Esophagus muscularis mucosa (tissue), 4 donors: ENCODE measurements at places on chromosomes 7 and 10. TPM values are rescaled to one million over a fixed set of nuclear protein-coding genes. Genes with fewer than 3 reads are reported as not detected.

DNA sequence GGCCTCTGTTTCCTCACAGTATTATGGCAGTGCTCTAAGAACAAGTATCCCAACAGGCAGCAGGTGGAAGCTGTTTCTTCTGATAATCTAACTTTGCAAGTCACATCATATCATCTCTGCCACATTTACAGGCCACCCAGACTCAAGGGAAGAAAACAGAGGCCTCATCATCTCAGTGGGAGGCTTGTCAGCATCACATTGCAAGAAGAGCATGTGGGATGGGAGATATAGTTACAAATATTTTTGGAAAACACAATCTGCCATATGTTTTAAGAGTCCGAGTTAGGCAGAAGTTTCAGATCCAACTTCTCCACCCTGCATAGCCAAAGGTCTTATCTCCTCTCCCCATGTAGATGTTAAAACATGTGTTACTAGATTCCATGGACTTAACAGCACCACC is 130.4 kb upstream of the PDE1C start:
- DNase-seq, result peak; percentile 68

DNA sequence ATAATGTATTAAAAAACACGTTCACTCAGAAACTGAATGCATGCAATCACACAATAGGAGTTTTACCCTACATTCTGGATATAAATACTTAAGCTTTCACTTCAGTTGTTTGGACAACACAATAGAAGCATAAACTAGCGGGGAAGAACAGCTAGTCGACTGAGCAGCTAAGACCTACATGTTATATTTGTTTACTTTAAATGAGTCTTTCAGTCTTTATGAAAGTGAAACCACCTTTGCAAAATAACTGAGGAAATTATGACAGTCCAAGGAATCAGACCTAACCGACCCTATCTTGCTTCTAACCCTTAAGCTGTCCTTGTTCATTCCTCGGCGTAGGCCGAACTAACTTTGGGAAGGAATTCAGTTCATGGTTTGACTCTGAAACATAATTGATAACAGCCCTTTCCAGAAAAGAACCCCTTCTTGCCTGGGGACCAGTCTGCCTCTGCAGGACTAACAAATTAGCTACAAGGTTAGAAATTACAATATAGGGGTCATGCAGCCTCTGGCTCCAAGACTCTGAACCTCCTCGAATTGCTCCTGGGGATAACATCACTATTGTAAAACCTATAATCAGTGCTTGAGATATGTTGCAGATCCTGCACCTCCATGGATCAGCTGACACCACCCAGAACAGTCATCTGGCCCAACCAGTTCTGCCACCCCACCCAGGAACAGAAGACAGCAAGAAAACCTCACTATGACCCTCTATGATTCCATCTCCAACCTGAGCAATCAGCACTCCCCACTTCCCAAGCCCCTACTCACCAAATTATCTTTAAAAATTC is 185.1 kb upstream of the KLF6 start:
- no peak for DNase-seq

DNA sequence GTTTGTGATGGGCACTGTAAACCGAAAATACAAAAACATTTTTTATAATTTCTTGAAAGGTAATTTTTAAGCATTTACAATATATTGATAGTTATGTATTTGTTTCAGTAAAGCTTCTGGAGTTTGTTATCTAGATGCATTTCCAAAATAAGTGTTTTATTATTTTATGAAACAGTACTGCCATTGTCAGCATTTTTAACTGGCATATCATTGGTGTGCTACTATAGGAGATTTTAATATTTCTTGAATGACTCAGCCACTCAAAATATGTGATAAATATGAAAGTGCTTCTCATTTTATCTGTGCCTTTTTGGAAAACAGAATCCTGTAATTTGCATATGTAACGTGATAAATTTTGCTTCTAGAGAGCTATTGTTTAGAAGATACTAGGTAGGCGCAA is 97.9 kb downstream of the ANKIB1 start:
- no peak for DNase-seq

DNA sequence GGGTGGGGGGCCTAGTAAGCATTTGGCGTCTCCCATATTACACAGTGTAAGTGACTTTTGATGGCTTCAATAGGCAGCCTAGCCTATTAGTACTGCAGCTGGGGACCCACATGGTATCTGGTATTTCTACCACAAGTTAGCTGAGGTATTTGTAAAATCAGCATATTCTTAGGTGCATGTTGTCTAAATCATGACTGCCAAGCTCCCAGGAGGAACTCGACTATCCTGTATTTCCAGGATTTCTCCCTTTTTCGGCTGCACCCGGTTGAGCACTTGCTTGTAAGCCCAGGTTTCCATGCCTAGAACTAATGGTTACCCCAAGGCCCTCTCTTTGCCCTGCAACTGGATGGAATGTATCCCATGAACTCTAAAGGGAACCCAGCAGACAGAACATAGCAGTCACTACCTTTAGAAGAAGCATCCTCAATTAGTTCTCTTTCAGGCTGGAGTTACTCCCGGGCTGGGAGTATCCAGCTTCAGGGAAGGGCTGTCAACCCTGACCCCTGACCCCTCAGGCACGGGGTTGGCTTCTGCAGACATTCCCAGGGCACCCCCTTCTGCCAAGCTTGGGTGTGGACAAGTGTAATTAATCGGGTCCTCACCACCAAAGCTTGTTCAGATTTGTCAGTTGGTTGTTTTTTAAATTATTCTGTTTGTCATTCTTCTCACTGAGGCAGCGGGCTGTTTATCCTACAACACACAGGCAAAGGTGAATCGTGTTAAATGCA is 90.3 kb upstream of the PARD3 start:
- DNase-seq, result no peak

The ZNF212 gene
- total RNA-seq, result 8.8 TPM

DNA sequence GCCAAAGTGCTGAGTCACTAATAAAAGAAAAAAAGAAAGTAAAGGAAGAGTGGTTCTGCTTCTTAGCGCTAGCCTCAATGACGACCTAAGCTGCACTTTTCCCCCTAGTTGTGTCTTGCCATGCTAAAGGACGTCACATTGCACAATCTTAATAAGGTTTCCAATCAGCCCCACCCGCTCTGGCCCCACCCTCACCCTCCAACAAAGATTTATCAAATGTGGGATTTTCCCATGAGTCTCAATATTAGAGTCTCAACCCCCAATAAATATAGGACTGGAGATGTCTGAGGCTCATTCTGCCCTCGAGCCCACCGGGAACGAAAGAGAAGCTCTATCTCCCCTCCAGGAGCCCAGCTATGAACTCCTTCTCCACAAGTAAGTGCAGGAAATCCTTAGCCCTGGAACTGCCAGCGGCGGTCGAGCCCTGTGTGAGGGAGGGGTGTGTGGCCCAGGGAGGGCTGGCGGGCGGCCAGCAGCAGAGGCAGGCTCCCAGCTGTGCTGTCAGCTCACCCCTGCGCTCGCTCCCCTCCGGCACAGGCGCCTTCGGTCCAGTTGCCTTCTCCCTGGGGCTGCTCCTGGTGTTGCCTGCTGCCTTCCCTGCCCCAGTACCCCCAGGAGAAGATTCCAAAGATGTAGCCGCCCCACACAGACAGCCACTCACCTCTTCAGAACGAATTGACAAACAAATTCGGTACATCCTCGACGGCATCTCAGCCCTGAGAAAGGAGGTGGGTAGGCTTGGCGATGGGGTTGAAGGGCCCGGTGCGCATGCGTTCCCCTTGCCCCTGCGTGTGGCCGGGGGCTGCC is at the start of gene IL6:
Gene IL6, plus strand, starts transcription at position 294 of the 807 bp plus-strand sequence. Its CDS starts 63 bp downstream, at position 357.
- DNase-seq, result no peak

DNA sequence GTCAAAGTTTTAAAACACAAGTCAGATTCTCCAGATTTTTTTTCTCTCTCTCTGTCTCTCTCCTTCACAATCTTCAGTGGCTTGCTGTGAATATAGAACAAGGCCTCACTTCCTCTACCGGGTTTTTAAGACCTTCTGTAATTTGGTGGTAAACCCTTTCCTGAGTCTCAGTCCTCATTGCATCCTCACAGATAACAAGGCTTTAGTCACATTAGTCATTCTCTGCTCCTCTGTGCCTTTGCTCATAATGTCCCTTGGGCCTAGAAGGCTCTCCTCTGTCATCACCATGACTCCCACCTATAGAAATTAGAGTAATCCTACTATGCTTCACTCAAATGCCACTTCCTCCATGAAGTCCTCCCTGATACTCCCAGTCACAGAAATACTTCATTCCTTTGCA is 172.7 kb upstream of the HPS1 start:
- DNase-seq, result no peak

DNA sequence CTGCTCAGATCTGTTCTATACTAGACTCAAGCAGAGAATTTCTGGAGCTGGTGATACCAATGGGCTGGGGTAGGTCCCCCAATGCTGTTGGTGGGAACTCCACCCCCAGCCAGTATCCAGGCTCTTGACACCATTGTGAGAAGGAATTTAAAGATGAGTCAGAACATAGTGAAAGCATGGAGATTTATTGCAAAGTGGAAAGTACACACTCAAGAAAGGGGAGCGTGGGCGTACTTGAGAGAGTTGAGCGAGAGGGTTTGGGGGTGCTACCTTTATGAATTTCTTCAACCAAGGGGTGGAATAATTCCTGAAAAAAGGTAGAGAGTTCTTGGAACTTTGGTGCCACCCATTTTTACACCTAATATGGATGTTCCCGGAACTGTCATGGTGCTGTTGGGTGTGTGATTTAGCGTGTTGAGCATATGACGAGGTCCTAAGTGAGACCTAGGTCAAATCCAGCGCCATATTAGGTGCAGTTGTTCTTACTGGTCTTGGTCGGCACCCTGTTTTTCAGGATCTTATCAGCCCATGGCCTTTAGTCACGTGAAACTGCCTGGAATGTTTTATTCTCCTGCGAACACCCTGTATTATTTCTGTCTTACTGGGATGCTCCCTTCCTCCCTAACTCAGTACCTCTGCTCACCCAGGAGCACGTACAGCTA is 122.0 kb upstream of the AHR start:
- no peak for DNase-seq

DNA sequence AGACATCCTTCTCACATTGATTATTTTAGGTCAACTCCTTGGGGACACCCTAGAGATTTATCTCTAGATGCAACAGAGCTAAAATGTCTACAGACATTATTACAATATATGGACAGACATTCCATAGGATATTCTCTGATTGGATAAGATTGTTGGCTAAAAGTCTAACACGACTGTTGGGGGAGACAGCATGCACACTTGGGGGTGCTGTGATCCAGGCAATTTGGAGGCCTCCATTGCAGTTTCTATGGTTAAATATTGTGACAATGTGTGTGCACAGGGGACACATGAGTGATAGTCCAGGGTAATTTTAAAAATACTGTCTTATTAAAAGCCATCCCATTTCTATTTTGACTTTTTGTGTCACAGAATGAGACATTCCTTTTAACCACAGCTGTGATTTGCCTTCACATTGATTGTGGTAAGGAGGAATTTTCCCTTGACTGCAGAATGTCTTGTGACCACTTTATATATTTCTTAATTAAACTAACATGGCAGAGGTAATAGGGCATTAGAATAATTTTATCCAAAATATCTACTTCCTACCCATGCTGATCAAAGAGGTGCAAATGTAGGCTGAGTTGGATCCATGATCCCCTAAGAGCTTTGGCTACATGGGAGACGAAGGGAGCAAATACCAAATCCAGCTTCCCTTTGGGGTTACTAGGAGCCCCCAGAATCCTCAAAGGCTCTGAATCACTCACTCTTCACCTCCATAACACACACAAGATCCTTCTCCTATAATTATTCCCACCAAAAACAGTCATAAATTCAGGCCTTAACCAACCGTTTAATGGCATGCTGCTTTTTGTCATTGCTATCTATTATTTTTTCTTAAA is 7.3 kb downstream of the TFPI2 start:
- no peak for DNase-seq

DNA sequence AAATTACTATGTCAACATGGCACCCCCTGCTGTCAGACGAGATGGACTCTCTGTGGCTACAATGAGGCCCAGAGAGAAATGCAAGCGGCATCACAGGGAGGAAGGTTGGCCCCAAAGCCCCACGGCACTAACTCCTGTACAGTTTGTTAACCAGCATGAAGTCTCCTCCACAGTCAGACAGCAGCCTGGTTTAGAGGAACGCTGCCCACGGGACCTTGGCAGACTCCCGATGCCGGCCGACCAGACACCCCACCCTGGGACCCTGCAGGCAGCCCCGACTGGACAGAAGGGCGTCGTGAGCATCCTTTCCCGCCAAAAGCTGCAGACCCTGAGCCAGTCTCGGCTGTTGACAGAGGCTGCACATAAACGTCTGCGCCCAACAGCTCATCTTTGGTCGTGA is 158.8 kb downstream of the DIP2C start:
- DNase-seq, result no peak

The HOXA5 gene
- total RNA-seq, result 24.8 TPM
